ENCODE measurements at places on chromosomes 1 and 21. TPM values are rescaled to one million over a fixed set of nuclear protein-coding genes. Genes with fewer than 3 reads are reported as not detected.

IL20 gene
- total RNA-seq = not detected

DNA sequence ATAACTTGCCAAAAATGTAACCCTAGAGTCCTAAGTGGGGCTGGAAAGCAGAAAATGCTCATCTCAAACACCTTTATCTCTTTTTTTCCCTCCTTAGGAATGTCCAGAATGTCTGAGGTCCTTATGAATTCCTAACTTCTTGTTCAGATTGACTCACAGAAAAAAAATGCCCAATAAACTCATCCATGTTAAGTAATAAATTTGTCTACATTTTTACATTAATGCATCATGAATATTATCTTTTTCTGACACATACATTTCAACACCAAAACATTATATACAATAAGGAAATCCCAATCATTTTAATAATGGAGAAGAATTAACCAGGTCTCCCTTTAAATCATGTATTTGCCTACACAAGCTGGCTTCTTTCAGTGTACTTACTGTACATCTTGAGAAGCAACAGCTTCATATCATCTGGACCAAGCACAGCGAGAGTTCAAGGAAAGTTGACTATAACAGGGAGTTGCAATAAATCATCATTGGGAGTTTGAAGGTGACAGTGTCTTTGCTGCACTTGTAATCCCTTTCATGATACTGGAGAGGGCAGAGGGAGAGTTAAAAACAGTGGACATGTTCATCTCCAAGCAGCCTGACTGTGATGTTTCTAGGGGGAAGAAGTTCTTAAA lies 565.2 kb downstream of the LTN1 start:
- no peak overlapping the region for H3K27ac ChIP-seq
- H3K4me1 ChIP-seq = no peaks in the 10 kb centered on the region
- DNase-seq = no peak
- H3K36me3 ChIP-seq = no peaks in the 10 kb centered on the region

DNA sequence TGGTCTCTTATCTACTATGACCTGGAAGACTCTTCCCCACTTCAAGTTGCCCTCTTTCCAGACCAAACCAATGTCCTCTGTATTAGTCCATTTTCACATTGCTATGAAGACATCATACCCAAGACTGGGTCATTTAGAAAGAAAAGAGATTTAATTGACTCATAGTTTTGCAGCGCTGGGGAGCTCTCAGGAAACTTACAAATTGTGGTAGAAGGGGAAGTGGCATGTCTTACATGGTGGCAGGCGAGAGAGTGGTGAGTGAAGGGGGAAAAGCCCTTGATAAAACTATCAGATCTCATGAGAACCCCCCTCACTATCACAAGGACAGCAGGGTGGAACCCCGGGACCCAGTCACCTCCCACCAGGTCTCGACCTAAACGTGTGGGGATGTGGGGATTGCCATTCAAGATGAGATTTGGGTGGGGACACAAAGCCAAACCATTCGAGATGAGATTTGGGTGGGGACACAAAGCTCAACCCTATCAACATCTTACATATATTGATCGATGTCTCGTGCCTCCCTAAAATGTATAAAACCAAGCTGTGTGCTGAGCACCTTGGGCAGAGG lies 14.2 kb upstream of the AGPAT3 start:
- no peak for DNase-seq
- no peak overlapping the region for H3K4me3 ChIP-seq
- no peaks in the 10 kb centered on the region for H3K27me3 ChIP-seq

DNA sequence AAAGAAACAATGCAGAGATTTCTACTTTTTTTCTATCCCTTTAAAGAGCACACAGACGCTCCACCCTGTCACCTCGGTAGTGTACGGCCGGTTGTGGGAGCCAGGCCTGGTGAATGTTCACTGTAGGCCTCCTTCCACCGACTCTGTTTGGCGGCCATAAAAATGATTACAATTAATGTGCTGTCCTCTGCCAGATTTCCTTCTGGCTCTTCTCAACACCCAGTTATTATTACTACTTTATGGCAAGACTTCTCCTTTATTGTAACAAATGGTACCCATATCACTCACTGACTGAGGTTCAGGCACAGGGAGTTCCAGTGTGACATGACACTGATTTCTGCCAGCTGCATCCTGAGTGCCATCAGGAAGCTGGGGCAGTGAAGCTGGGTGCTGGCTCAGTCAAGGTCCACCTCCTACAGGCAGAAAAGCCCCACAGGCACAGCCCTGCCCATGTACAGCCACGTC lies 37.4 kb downstream of the GPR161 start:
- no peak overlapping the region for H3K4me3 ChIP-seq
- no peaks in the 10 kb centered on the region for H3K4me1 ChIP-seq
- H3K36me3 ChIP-seq = no peaks in the 10 kb centered on the region
- H3K27me3 ChIP-seq = no peaks in the 10 kb centered on the region

DNA sequence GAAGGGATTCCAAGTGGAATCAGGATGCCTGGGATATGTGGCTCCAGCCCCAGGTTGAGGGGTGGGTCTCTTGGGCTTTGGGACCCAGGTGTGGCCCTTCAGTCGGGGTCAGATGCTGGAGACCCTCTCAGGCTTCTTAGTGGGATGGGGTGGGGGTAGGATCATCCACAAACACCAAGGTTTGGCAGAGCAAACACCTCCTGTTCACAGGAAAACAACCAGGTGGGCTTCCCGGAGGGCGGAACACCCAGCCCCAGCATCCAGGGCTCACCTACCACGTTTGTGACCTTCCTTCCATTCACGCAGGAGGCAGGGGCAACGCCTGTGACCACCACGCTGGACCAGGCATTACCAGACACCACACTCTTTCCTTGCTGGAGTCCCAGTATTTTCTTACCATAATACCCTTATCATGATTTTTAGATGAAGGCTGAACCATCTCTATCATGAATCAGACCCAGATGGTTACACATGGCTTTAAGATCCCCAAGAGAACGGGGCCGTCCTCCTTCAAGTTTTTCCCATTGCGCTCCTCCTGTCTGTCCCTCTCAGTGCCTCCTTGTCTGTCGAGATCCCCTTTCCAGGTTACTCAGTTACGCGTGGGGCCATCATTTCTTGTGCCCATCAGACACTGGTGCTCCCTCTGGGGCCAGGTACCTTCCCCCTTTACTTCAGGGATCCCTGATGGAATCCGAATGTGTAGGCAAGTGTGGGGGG lies 428.2 kb downstream of the NPHP4 start:
- no peak overlapping the region for H3K4me3 ChIP-seq
- no peak overlapping the region for H3K27ac ChIP-seq
- no peaks in the 10 kb centered on the region for H3K4me1 ChIP-seq

GRCh38 chr1:202112859-202113689 lies 9.6 kb upstream of the GPR37L1 start:
- no peak overlapping the region for H3K27ac ChIP-seq
- H3K4me1 ChIP-seq = peaks cover 10% of the 10 kb centered on the region
- H3K36me3 ChIP-seq = no peaks in the 10 kb centered on the region
